Cerebellar nuclear complex (tissue), 1 donor: ENCODE measurements at places on chromosomes 1 and 21.

DNA sequence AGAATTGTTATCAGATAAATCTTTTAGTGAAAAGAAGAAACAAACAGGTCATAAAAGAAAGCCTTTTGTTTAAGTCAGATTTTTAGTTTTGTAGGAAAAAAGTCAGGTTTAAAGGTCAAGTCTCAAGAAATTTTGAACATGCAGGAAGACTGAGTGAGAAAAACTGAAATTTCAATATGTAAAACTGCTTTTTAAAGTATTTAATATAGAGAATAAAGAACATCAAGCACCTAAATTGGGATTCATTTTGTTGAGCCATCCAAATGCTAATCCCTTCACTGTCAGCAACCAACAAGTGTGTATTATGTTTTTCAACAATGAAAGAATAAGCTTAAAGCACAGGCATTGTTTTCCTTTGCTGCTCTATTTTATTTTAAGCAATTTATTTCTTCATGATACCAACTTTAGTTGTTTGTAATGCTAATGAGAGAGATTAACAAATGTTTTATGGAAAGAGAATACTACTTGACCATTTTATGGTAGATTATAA, 114.9 kb upstream of the SERTAD4 start:
- no peak for DNase-seq

DNA sequence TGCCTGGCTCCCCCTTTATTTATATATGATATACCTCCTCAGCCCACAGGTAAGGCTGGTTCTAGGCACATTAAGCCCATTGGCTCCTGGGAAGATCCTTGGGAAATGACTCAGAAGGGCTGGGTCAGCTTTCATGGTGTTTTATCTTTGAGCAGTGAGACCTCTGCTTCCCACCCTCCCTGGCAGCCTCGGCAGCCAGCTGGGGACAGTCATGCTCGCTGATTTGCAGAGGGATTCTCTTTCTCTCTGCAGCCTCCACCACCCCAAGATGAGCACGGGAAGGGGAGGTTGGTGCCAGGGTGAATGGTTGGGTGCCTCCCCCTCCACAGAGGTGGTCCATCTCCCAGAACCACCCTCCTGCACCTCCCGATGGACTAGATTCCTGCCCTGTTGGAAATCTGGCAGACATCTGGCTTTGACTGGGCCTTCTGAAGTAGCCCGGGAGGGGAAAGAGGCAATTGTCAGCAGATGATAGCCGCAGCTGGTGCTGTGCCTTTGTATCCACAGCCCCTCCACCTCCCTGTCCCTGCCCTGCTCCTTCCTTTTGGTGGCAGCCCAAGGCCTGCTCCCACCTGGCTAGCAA, 24.6 kb downstream of the IER5 start:
- DNase-seq = no peak

- no peak for DNase-seq
These were observed 3.1 kb upstream of the YRDC start for GRCh38 chr1:37811027-37811655.

GRCh38 chr1:69702085-69702484, 134.4 kb downstream of the LRRC7 start:
- no peak for DNase-seq
